ENCODE measurements at places on chromosomes 3 and 15.

DNA sequence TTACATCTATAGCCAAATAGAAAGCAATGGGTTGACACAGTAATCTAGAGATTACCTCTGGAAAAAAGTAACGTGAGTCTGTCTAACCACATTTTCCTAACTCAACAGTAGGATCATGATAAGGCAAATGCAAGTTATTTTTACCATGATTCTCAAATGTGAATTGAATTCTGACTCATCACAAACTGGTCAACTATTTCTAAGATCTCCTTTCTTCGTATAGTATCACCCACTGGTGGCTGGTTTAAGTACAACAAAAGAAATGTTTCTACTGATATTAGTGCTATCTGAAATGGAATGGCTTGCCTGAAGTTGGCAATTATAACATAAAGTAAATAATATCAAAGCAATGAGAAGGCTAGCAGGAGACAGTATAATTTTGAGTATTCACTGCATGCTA lies 102.2 kb downstream of the ABI3BP start:
- no peak for DNase-seq

DNA sequence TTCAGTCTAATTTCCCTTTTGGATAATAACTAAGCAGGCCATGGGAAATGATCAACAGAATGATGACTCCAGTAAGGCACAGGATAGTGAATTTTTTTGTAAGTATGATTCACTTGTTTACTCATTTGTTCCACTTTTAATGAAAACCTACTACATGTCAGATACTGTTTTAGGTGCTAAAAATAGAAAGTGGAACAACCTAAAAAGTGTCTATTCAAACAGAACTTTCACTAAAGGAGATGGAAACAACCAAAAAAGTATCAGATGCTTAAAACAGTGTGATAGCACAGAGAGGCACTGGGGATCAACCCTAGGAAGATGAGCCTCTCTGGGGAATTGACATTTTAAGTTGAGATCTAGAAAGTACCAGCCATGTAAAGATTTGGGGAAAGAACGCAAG lies 11.1 kb downstream of the RYK start:
- no peak for DNase-seq

- DNase-seq: no peak
Observed at GRCh38 chr3:80285388-80285787, 517.6 kb upstream of the ROBO1 start.

DNA sequence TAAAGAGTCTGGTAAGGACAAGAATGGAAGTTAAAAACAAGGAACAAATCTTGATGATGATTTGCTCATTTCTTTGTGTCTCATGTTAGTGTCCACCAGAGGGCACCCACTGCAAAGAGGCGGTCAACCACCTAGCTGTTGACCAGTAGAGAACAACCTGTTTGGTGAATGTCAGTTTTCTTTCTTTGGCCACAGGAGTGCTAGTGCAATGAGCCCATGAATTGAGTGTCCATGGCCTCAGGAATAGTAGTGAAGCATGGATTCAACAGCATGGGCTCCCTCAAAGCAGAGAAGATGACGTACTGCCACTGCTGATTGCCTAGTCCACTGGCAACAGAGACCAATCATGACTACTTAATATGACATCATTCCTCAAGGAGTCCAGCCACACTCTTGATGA lies 10.7 kb upstream of the CNTN6 start:
- DNase-seq: no peak

DNA sequence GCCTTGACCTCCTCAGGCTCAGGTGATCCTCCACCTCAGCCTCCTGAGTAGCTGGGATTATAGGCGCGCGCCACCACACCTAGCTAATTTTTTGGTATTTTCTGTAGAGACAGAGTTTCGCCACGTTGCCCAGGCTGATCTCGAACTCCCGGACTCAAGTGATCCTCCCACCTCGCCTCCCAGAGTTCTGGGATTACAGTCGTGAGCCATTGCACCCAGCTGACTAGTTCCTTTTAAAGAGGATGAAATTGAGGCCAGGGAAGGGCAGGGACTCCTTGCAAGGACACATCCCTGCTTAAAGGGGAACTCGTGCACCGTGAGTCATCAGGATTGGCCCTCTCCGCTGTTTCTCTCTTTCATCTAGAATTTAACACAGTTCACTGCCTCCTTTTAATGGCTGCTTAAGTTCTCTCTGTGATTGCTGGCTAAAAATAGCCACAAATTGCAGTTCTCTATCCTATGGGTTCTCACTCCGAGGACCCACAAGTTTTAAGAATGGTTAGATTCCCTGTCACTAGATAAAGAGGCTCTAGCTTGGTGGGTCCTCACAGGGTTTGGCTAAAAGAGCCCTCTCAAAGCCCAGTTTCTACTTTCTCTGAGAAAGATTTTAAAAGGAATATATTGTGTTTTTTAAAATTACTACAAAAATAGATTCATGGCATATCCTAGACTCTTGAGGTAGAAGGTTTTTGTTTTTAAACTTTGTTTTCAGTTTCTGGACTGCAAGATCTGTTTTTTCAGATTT lies 1.4 kb downstream of the CRTAP start:
- no peak for DNase-seq

GRCh38 chr15:67835297-67836133 lies 4.3 kb downstream of the RNU6-1 start:
- DNase-seq: no peak
